Putamen (tissue), 1 donor: ENCODE measurements at places on chromosomes 16 and 17.

GRCh38 chr16:84013787-84014569 is 28.6 kb downstream of the SLC38A8 start:
- no peak for DNase-seq

DNA sequence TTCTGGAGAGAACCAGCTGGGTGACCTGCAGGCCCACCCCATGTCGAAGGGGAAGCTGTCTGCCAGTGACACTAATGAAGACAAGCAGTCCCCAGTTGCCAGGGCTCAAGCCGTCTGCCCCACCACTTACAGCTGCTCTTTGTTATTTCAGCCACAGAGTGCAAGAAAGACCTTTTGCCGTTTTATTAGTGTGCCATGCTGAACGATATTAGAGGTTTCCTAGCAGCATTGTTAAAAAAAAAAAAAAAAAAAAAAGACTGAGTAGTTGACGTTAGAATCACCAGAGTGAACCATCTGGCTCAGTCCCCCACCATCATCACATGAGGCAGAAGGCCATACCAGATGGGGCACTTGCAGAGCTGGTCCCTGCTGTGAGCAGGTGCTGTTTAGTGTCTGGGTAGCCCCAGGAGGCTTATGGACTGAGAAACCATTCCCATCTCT is 26.5 kb upstream of the SLC39A11 start:
- DNase-seq: no peak

- DNase-seq: no peak
Measured at GRCh38 chr16:80691111-80691741, 113.2 kb downstream of the CDYL2 start.

GRCh38 chr16:85536073-85536410 is 77.1 kb upstream of the GSE1 start:
- DNase-seq: no peak

- DNase-seq: no peak
Measured at GRCh38 chr16:51245658-51245995, 94.6 kb upstream of the SALL1 start.

DNA sequence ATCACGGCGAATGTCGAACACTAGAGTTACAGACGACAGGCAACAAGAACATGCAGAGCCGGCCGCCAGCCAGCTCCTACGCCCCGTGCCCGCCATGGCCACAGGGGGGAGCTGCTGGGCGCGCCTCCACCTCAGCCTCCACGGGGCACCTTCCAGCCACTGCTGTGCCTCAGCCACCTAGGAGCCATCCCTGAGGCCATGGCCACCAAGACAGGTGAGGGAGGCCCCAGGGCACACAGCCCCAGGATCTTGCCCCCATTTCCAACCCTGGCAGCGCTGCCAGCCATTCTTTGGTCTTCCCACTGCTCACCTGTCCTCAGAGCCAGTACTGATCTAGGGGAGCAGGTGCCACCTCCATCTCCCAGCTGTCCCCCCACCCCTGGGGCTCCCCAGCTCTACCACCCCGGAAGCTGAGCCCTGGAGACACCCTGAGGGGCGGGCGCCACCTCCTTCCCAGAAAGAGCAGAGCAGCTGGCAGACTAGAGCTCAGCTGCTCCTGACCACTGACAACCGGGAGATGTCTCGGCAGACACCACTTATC is 11.8 kb downstream of the GNPTG start:
- DNase-seq: no peak

DNA sequence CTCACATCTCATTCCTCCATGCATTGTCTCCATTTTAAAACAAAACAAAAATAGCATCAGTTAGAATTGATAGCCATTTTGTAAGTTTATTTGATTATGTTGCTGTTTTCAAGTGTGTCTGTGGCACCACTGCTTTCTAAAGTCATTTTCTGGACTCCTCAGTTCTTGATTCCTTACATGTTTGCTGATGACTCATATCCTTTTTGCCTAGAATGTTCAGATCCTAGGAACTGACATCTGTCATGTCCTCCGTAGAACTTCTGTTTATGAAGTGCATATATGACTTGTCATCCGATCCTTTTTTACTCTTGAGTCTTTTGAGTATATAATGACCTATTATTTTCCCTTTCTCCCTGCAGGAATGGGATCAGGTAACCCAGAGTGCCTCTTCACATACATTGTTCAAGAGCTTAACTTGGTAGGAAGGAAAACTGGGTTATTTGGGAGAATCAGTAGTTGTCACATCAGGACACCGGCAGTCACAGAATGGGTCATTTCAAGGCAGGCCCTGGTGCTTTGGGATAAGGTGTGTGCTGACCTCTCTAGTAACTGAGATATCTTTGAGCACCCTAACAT is 69.2 kb downstream of the MAP2K4 start:
- no peak for DNase-seq

GRCh38 chr16:68910051-68910450 is 66.7 kb downstream of the TANGO6 start:
- DNase-seq: peak; percentile 31

GRCh38 chr16:83886199-83886971 is 12.5 kb upstream of the MLYCD start:
- no peak for DNase-seq
